PC-9 (cell line): ENCODE measurements at places on chromosomes 12 and 14.
A peak's percentile ranks its signal among the peaks of the same experiment; 100 is the strongest.

DNA sequence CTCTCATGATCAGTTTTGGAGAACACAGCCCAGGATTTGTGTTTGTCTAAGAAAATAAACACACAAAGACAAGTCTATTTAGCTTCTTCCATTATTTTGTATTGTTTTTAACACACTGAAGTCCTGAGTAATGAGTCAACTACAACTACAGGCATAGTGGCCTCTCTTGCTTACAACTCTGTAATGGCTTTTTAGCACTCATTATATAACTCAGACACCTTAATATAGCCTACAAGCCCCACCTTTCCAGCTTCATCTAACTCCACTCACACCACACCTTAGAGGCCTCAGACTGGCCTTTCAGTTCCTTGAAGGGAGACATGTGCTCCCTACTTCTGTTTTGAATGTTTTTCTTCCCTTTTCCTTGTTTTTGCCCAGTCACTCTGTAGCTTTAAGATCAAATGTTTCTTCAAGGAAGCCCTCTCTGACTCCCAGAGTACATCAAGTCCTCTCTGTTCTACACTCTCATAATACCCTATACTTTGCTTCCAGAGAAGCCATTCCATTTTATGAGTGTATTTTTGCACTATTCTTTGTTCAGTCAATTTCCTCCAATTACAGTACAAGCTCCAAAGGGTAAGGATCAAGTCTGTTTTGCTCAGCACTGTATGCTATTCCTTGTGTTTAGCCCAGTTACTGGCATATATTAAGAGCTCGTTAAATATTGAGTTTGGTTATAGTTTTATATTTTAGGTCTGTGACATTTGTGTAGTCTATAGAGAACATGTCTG, 233.6 kb upstream of the ARHGAP5 start:
- no peak for DNase-seq

DNA sequence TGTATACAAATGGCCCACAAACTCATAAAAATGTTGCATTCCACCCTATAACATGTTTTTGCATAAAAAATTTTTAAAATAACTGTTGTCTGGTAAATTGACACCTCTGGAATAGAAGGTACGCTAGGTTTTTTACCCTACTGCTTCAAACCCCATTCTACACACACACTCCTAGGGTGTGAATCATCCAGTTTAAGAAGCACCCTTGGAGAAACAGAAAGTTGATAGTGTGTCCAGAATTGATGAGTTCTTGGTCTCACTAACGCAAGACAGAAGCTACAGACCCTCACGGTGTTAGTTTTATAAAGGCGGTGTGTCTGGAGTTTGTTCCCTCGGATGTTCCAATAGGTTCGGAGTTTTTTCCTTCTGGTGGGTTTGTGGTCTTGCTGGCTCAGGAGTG, 158.5 kb downstream of the KLRB1 start:
- peak; percentile 35 for DNase-seq

DNA sequence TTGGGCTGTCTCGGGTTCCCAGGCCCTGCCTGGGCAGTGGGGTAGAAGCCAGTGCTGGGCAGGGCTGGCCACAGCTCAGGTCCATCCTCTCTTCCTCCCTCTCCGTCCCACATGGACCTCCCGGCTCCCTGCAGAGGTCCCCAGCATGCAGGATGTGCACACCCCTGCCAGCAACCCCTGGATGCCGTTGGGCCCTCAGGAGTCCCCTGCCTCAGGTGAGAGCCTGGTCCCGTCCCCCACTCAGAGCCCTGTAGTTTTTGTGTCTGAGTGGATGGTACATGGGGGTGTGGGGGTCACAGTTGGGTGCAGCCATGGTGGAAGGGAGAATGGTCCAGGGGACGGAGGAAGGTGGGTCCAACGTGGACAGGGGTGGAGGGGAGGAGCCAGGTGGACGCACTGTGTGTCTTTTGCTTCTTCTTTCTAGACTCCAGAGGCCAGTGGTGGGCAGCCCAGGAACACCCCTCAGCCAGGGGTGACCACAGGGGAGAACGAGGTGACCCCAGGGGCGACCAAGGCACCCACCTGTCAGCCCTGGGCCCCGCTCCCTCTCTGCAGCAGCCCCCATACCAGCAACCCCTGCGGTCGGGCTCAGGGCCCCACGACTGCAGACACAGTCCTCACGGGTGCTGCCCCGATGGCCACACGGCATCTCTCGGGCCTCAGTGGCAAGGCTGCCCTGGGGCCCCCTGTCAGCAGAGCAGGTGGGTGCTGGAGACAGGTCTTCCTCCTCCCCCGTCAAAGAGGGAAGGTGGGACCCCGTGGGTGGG, 21.7 kb downstream of the PAPLN start:
- DNase-seq, result no peak

DNA sequence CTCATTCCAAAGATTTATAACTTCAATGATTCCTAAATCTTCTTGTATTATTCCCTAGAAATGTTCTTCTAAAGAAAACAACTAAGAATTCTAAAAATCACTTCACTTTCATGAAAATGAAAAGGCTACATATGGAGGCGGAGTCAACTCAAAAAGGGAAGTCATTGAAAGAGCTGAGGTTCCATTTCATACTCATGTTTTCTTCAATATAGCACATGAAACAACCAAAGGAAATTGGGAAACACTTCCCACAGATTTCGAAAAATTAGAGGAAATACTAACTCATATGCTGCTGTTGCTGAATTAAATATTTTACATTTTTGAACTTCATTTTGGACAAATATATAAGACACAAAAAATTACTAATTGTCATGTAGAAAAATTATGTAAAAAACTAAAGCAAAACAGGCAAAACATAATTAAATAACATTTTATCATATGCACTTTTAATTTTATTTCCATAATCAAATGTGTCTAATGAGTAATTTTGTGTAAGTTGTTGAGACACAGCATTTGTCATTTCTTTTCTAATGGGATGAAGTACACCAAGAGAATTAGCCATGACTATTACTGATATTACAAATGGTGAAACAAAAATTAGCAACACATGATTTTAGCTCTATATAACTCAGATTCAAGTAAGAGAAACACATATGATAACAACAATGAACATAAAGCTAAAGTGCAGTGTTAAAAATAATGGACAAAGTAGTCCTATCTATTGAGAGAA, at the start of gene CD163:
Gene CD163, minus strand, starts transcription at position 92 of the 730 bp plus-strand sequence. Its CDS starts 87 bp downstream, at position 5.
- no peak for DNase-seq

- peak; percentile 56 for DNase-seq
These were observed at the start of gene ISM2 for GRCh38 chr14:77498120-77498979. Gene ISM2 (minus strand): TSS chr14:77498816. CDS start chr14:77498793, 23 bp downstream.

DNA sequence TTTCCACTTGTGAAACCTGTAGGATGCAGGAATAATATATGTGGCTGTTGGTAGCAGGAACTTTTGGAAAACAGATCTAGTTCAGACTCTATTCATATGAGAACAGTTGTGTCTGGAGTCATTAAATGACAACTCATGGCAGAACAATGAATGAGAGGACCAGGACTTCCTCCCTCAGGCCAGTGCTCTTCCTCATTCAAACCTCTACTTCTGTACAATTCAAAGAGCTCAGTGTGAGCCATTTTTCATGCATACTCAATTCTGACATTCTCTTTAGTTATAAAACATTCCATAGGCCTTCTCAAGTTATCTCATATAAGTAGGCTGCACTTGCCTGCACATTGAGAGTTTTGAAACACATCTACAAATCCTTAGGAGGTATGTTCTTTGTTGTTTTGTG, 1526.6 kb upstream of the FLRT2 start:
- no peak for DNase-seq

DNA sequence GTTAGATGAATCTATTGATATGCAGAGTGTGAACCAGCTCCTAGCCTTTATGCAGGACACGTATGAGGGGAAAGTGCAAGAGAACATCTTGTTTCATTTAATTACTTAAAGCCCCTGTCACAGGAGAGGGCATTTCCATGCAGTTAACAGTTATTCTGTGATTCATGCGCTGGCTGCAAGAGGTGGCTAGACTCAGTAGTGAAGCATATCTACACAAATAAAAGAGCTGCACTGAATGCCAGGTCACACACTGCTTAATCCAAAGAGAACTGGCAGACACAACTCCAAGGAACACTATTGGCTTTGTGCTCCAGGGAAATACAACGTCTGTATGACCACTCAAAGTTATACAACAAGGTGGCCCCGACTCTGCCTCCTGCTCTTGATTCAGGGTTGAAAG, 394.1 kb downstream of the C12orf75 start:
- no peak for DNase-seq

DNA sequence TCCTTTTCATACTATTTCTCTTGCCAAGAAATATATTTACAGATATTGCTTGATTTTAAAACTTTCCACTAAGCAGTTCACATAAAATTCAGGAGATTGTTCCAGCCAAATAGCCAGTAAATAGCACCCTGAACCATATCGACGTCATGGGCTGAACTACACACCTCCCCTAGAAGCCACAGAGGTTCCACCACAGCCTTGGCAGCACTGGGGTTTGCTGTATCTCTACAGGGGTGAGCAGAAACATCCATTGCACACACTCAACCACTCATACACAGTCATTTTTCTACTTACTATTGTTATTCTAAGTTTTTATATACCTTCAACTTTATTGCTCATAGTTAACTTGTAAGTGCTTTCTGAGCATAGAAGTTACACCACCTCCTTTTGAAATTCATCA, 8.1 kb upstream of the EIF2S3B start:
- no peak for DNase-seq

- peak; percentile 49 for DNase-seq
These were observed 19.6 kb downstream of the POMT2 start for GRCh38 chr14:77301103-77301502.

DNA sequence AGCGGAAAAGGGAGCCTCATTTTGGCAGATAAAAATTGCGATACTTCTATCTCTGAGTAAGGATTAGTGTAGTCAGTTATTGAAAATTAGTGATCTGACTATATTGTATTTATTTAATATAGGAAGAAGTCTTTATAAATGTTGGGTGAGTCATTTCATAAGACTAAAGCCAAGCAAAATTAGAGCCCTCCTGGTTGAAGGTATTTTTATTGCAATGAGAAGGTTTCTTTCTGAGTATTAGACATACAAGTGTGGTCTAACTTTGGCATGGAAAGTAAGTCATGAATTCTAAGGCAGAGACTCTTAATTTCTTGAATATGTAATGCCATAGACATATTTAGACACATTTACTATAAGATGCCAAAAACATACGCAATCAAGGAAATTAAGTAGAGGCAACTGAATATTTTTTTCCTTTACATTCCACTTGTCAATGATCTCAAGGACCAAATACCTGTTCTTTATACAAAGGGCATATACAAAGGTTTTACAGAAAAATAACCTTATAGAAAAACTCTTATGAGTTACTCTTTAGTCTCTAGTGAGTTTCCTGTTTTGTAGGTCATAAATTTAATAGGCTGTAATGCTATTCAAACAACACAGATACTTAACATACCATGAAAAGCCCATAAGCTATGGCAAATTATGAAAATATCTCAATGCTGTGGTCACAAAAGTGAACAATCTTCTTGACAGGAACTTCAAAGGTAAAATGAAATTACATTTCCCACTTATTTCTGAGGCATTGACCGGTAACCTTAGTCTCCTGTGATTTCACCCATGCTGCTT, 156.6 kb upstream of the BTG1 start:
- DNase-seq, result no peak

GRCh38 chr14:24817212-24818057, 183.4 kb upstream of the GZMB start:
- DNase-seq, result no peak

DNA sequence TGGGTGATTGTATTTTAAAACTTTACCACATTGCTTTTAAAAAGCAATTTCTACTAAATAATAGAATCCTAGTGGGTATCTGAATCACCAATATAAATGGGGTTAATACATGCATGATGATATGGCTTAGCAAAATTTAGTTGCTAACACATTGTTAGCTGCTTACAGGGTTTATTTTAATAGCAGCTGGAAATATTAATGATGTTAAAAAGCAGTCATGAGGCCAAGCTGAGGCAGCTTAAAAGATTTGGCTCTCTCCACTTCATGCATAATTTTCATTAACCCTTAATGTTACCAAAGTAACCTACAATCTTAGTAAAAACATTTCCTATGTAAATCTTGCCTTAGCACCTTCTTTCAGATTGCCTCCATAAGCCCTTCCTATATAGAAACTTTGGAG, 49.2 kb upstream of the CNOT2 start:
- DNase-seq, result no peak

GRCh38 chr14:30541318-30541717, 17.6 kb upstream of the G2E3 start:
- peak; percentile 37 for DNase-seq

DNA sequence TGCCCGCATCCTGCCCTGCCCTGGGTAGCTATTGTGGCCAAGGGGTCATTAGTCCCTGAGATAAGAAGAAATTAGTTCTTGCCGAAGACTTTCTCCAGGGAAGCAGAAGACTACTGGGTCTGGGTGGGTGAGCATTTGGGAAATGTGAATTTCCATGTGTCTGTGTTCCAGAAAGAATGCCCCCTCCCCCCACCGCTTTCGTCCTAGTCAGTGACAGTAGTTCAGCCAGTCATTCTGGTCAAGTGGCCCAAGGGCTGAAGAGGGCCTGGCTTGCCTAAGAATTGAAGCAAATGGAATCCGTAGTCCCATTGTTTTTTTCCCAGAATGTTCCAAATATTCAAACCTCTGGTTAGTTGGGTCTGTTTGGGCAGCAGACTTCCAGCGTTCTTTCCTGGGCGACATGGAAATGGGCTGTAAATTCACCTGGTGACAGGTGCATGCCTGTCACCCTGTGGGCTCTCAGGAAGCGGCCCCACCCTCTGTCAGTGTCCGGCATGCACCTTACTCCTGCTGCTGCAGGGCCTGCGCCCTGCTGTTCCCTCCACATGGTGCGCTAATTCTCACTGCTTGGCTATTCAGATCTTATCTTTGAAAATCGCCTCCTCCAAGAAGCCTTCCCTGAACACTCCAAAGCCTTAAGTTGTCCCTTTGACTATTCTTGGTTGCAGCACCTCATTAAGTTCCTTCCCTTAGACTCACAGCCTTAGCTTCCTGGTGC, 1.4 kb upstream of the RFLNA start:
- DNase-seq, result no peak

DNA sequence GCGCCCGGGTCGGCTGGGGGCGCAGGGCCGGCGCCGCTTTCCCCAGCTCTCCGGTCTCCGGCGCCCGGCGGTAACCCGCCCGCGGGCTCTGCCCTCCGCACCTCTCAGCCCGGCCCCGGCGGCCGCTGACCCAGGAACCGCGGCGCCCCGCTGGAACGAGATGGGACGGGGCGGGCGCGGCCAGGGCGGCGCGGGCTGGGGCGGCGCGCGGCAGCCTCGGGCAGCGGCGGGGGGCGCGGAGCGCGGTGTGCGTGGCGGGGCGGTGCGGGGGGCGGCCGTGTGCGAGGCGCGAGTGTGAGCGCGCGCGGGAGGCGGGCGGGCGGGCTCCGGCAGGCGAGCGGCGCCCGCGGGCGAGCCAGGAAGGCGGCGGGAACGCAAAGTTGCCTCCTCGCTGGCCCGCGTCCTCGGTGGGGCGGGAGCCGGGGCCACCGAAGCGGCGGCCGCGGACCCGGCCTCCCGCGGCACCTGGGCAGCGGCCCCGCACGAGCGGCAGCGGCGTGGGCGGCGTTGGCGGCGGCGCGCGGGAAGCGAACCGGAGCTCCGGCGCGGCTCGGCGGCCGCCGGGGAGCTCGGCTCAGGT, 671 bp upstream of the DIO3 start:
- DNase-seq, result no peak
